ENCODE measurements at places on chromosomes 7 and 10.

- peak; percentile 93 for DNase-seq
These were observed 2.3 kb upstream of the MIOS start for GRCh38 chr7:7564323-7564780.

- DNase-seq = no peak
These were observed 87.3 kb upstream of the SEC61G start for GRCh38 chr7:54846273-54846672.

GRCh38 chr7:11328309-11328708, 354.6 kb downstream of the PHF14 start:
- peak; percentile 5 for DNase-seq

GRCh38 chr7:157998884-157999552, 588.6 kb downstream of the PTPRN2 start:
- no peak for DNase-seq

GRCh38 chr10:24455447-24455846, 246.5 kb downstream of the KIAA1217 start:
- DNase-seq = no peak

DNA sequence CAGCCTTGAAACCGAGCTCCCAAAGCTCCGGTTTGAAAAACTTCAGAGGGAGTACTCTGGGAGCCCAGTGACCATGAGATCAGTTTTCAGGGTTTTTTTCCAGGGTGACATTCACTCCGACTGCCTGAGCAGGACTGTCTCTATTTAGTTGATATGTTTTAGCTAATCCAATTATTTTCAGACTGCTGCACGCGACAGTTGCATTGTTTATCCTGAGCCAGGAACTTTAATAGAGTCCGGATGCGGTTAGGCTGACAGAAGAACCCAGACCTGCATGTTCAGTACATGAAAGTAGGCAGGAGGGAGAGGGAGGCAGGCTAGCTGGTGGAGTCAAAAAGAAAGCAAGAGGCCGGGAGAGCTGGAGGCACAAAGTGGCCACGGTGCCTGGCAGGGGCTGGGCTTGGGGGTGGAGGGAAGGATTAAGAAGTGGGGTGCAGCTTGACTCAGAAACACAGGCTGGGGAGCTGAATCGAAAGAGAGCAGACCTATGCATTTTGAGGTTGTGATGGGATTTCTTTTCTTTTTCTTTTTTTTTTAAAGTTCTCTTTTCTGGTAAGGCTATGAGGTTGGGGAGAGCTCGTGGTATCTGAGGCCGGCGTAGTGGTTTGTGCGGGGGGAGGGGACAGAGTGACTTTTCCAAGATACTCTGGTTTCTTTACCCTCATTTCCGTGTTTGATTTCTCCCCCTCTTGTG, 5.7 kb downstream of the GATA3 start:
- peak; percentile 31 for DNase-seq

DNA sequence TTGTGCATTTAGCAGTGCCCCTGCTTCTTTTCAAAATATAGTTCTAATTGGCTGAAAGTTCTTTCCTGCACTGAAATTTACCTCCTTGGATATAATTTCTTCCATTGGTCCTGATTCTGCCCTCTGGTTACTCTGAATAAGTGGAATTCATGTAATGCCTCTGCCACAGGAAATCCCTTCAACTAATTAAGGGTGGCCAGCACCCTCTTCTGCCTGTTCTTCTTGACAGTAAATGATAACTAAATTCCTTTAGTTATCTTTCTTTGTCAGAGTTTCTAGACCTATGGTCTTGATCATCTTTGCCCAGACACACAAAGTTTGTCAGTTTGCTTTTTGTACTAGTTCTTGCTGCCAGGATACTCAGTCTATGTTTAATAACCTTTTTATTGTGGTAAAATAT, 40.2 kb downstream of the PRKCQ start:
- no peak for DNase-seq

- DNase-seq = peak; percentile 47
These were observed 26.4 kb downstream of the LAMB4 start for GRCh38 chr7:108103558-108104298.

DNA sequence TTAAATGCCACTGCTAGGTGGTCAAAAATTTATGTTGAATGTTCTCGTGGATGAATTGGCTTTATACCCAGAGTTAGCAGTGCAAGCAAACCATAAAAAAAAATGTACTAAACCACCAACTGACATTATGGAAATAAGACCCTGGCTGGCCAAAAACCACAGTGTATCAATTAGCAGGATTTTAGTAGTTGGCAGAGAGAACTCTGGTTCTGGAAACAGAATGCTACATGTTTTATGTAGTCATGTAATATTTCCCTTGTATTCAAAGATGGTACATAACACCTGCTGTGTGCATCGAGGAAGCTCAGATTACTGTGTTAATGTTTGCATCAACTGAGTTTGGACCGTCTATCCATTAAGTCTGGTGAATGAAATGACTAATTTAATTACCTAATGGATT, 618.5 kb downstream of the CCSER2 start:
- DNase-seq = no peak

GRCh38 chr7:9937944-9938631, 1035.6 kb upstream of the PHF14 start:
- no peak for DNase-seq

DNA sequence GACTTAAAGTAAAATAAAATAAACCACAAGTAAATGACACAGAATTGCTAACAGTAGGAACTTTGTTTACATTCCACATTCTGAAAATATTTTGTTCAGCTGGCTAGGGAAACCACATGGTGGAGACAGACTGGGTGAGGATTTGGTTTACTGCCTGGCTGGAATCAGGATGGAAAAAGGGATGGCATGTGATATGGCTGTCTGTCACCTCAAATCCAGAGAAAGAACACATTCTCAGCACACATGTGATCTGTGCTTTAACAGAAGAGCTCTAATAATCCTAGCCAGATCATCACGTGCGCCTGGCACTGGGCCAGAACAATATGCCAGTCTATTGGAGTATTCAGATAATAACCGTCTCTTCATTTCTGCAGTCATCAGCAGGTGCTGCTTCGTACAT, 90.9 kb upstream of the PIP4K2A start:
- DNase-seq = peak; percentile 80

GRCh38 chr10:88991899-88992320, 1.3 kb downstream of the FAS start:
- DNase-seq = no peak

DNA sequence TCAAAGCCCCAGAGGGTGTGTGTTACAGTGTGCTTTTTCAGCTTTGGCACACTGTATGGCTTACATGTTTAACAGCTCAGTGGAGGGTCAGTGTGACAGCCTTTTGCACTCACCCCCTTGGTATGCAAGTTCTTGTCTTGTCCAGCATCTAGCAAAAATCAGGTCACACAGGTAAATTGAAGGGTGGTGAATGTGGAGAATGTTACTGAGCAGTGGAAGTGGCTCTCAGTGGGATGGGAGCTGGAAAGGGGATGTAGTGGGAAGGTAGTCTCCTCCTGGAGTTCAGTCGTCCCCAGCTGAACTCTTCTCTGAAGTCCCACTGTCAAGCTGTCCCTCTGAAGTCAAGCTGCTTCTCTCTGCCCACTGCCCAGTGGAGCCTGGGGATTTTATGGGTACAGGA, 21.0 kb upstream of the C10orf90 start:
- no peak for DNase-seq

GRCh38 chr7:4775848-4776623, 613 bp downstream of the AP5Z1 start:
- DNase-seq = peak; percentile 38

DNA sequence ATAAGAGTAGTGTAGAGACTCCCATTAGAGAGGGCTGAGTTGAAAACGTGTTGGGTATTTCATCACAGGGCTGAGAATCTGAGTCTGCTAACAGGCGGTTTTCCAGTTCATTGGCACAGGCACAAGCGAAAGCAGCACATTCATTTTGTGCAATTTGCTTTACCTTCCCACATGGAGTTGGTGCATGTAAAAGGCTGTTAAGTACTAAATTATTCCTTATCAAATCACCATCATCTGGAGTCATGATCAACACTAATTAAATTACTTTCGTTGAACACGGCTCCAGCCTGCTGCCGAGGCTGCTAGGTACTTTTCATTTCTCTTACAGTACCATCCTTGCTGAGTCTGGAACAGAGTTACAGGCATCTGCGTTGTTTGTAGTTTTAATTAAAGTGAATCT, 43.8 kb downstream of the ETV1 start:
- DNase-seq = no peak

GRCh38 chr7:152035817-152036216, 10.3 kb downstream of the GALNT11 start:
- no peak for DNase-seq

DNA sequence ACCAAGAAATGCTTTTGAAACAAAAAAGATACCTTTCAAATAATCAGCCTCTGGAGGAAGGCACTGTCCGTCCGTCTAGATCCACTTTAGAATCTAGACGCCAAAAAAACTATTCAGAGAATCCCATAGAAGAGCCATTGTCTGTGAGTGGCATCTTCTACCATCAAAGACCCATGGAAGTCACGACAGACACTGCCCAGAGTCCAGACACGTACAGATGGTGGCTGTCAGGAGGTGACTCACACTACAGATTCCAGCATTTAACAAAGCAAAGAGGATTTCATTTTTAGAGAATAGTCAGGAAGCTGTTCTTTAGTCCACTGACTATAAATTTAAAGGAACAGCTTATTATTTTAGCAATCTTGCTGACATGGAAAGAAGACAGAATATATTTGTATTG, 11.7 kb downstream of the C1QL3 start:
- peak; percentile 37 for DNase-seq

- DNase-seq = no peak
These were observed 119.5 kb downstream of the DOCK4 start for GRCh38 chr7:112086496-112087254.

DNA sequence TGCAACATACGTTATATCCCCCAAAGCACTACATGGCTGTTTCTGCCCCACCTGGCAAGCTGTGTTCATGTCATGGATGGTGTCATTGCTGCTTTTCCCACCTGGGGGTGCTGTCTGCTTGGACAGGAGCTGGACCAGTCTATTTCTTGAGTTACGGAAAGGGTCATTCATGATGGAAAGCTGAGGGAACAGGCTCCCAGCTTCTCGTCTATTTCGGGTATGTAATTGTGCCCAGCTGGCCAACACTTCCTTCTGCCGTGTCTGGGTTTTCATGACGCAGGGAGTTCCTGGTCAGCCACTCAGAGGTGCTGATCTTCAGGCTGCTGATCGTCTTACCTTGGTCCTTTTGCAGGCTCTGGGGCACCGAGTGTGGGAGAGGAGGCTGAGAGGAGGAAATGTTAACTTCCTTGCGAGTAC, 8.6 kb downstream of the BTBD16 start:
- peak; percentile 36 for DNase-seq

DNA sequence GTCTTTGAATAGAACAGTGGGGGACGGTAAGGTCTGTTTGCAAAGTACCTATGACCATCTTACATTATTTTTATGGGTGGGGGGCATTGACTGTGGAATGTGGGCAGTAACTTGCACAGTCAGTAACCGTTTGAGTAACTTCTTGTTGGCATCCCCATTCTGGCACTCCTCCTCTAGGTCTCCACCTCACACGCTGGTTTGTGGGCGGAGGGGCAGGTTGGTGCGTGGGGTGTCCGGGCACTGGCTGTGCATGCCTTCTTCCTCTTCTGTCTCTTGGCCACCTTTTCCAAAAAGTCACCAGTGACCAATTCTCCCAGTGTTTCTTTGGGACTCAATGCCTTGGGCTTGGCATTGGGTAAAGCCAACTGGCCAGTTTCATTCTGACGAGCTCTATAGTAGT, 43.6 kb downstream of the DNAJB6 start:
- no peak for DNase-seq

GRCh38 chr10:95286707-95287106, 4.1 kb downstream of the PDLIM1 start:
- DNase-seq = no peak

GRCh38 chr10:133144771-133145170, 15.2 kb upstream of the KNDC1 start:
- no peak for DNase-seq

DNA sequence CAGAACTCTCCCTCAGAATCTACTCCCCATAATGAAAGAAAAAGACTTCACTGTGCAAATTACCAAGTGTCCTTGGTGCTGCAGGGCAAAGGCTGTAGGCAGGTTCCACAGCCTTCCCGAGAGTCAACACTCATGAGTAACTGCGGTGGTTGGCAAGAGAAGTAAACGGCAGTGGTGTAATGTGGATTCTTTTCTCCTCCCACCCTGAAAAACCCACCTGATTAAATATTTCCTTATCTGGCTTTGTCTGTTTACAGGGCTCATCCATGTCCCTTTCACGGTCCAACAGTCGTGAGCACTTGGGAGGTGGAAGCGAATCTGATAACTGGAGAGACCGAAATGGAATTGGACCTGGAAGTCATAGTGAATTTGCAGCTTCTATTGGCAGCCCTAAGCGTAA, 300.9 kb downstream of the BICC1 start:
- DNase-seq = no peak

DNA sequence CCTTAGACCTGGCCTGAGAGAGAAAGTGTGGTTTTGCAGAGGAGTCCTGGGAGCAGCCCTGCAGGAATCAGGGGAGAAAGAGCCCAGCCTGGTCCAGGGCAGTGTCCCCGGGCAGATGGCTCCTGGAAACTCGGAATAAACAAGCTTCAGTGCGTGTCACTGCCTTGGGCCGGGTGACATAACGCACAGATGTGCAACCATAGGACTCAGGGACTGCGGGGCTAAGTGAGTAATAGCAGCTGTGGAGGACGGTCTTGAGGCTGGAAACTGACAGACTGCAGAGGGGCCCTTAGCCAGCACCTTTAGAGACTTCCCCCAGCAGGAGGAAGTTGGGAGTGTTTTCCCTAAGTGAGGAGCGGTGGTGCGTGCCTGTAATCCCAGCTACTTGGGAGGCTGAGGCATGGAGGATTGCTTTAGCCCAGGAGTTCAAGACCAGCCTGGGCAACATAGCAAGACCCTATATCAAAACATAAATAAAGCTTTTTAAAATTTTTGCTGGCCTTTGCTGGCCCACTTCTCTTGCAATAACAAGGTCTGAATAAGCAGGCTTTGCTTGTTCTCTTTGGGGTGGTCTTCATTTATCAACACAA, 5.3 kb upstream of the CLIP2 start:
- DNase-seq = no peak

DNA sequence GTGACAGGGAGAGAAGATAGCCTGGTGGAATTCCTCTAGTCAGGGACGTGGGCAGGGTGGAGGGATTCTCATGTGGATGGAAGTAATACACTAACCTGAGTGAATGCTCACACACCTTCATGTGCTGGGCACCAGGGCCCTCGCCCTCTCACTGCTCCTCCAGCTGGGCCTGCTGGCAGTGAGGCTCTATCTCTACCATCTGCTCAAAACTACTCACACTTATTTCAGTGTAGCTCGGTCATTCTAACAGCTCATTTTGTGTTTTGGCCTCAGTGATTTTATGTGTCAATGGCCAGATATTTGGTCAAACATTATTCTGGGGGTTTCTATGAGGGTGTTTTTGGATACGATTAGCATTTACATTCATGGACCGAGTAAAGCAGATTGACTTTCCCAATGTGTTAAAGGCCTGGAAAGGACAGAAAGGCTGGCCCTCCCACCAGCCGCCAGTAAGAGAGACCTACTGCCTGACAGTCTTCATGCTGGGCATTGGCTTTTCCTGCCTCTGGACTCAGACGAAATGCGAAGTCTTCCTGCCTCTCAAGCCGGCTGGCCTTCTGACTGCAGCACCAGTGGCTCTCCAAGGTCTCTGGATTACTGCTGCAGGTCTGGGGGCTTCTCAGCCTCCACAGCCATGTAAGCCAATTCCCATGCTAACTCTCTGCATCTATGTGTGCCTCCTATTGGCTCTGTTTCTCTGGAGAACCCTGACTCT, 335.4 kb downstream of the CXCL12 start:
- DNase-seq = no peak

All from EL (cell line).